ENCODE measurements at places on chromosomes 12 and 14.
A peak's percentile ranks its signal among the peaks of the same experiment; 100 is the strongest.

- DNase-seq, result peak; percentile 38
Observed at GRCh38 chr12:62438098-62438692, 28.4 kb upstream of the MON2 start.

DNA sequence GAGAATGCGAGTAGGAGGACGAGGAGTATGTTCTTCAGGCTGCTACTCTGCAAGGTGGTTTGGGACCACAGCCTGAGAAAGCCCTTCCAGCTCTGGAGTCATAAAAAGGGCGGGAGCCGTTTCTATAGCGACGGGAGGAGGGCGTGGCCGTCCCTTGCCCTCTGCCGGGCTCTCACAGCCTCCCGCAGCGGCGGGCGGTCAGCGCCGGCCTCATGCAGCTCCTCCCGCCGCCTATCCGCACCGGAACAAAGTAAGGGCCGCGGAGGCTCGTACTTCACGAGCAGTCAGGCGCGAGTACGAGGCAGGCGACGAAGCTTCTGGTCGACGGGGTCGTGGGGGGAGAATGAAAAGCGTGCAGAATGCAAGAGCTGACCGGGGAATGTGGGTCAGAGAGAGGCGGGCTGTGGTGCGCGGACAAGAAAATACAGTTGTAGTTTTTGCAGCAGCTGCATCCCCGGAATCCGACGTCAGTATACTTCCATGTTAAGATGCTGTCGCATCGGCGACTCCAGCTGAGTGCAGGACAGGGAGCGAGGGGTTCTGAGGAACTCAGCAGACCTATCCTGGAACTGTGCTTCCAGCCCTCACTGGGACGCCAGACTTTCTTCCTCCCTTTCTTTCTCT is at the start of gene DYRK4:
Gene DYRK4 (plus strand): TSS at position 175 of the 624 bp plus-strand sequence. CDS start 38 bp downstream, at position 213.
- DNase-seq, result peak; percentile 70

DNA sequence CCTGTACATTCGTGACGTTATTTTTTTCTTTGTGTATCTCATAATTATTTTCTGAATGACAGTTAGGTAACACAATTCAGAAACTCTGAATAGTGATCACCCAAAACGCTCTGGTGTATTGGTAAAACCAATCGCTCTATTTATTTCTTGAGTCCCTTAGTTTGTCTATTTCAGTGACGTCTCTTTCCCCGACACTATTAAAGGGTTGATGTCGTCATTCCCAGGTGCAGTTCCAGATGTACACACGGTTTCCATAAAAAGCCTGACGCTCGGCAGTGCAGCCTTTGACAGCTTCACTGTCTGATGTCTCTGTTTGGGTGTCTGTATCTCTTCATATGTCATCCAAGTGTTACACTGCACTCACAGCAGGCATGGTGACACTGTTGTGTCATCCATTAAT is 701.4 kb downstream of the TMEM121 start:
- DNase-seq, result no peak

GRCh38 chr12:70157099-70157498 is 86.1 kb upstream of the CNOT2 start:
- DNase-seq, result no peak

GRCh38 chr12:20211981-20212421 is 156.3 kb upstream of the PDE3A start:
- peak; percentile 42 for DNase-seq

DNA sequence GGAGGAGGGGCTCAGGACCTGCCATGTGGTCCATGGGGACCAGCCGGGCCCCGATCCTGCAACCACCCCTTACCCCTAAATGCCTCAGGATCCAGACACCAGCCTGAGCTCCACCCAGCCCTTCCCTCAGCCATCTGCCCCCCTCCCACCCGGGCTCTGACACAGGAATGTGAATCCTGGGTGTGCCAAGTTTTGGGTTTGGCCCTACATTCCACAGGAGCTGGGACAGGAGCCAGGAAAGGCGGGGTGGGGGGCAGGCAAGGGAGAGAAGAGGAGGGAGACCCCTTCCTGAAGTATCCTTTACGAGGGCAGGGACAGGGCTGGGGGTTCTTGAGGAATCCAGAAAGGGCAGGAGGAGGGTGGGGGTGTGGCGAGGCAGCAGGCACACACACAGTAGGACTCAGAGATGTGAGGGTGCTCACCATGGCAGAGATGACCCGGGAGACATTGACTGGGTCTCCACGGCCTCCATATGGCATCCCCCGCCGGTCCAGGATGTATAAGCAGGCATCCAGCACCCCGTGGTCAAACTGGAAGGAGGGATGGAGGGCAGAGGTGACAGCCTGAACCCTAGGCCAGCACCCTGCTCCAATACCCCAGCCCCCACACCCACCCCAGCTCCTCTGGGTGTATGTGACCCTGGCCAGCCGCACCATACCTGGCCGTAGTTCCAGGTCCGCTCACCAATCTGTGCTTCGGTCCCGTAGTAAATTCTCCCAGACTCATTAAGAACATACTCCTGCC is 3.5 kb downstream of the TGM1 start:
- DNase-seq, result no peak

DNA sequence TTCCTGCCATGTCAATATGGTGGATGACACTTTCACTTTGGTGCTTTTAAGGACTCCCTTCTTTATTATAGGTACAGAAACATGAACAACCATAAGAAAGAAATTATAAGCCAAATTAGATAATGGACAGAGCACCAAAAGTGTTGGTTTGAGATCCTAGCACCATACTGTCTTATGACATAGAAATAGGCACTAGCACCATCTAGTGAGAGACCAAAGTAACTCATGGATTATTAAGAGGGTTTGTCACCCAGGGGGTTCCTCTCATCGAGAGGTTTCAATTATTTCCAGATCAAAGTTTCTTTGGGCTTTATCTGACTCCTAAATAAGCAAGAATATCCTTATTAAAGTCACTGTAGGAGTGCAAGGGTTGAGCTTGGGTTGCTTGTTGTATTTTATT is 153.0 kb upstream of the DIO2 start:
- DNase-seq, result no peak

- no peak for DNase-seq
Observed at GRCh38 chr12:59357811-59358210, 238.0 kb upstream of the SLC16A7 start.

GRCh38 chr12:56124133-56124532 is 3.9 kb upstream of the ESYT1 start:
- DNase-seq, result no peak

GRCh38 chr14:21575661-21576060 is 4.2 kb downstream of the OR10G3 start:
- peak; percentile 4 for DNase-seq

GRCh38 chr12:2960390-2960956 is 1.3 kb downstream of the TEAD4 start:
- DNase-seq, result peak; percentile 62

- no peak for DNase-seq
Observed at GRCh38 chr12:97168804-97169203, 261.7 kb downstream of the NEDD1 start.

GRCh38 chr14:44369401-44370123 is 137.5 kb downstream of the FSCB start:
- DNase-seq, result no peak

- peak; percentile 88 for DNase-seq
Observed at GRCh38 chr14:91947475-91948184, at the start of gene FBLN5. FBLN5 (minus strand) TSS chr14:91947694; CDS start chr14:91947229, 465 bp downstream.

- DNase-seq, result no peak
Observed at GRCh38 chr12:12469386-12469785, 93.3 kb downstream of the DUSP16 start.

DNA sequence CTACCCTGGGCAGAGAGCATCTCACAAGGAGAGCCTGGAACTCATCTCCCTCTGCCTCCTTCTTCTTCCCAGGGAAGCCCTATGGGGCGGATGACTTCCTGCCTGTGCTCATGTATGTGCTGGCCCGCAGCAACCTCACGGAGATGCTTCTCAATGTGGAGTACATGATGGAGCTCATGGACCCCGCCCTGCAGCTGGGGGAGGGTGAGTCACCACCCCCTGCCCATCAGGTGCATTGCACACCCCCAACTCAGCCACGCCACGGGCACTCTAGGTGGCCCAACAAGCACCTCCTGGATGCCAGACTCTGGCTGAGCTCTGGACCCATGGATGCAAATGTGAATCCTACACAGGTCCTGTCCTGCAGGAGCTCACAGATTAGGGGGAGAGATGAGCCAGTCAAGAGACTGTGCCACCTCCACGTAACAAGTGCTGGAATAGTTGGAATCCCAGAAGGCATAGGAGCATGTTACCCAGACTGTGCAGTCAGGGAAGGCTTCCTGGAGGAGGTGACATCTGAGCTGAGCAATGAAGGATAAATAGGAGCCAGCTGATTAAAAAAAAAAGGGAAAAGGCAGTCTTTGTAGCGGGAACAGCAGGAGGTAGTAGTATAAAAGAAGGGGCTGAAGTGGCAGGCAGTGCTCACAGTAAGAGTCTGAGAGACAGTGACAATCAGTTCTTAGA is 71.9 kb downstream of the LGMN start:
- no peak for DNase-seq

DNA sequence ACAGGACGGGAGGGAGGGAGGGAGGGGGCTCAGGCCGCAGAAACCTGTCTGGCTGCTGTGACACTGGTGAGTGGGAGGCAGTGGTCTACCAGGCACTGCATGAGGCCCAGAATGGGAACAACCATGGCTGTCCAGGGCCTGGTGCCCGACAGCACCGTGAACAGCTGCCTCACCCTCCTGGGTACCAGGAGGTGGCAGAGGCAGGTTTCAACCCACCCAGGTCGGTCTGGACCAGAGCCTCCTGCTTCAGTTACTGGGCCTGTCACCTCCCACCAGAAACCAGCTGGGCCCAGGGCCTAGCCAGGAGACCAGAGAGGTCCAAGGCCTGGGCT is 80.2 kb downstream of the ITPK1 start:
- no peak for DNase-seq

DNA sequence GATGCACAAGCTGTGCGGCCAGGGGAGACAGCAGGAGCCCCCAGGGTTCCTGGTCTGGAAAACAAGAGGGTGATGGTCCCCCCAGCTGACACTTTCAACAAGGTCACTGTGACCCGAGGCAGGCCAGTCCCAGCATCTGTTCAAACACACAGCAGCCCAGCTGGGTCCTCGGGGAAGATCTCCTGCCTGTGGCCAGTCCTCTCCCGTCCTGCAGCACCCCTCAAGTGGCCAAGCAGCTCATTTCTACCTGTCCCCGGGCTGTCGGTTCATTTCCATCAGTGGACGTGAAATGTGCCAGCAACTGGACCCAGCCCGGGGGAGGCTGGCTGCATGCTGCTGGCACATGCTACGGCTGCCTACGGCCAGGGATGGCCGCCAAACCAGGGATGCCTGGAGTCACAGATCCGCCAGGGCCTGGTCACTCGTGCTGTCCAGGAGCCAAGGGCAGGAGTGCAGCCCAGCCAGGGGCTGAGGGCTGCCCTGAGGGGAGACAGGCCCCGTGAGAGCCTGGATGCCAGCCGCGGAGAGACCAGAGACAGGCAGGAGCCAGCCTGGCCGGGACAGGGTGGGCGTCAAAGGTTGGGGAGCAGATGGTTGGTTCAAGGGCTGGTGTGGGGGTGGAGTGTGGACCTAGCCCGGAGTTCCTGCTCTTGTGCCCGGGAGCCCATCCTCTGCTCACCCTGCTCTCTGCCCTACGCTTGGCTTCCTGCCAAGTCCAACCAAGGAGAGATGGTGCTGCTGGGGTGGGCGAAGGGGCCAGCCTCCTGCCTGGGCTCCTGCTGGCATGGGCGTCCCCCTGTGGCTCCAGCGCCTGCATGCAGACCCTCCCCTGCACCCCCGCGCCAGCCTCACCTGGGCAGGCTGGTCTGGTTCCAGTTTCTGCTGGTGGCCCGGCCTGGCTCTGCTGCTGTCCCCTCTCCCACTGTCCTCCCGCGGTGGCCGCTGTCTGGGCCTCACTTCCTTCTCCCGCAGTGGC is 143.8 kb downstream of the ADGRD1 start:
- no peak for DNase-seq

DNA sequence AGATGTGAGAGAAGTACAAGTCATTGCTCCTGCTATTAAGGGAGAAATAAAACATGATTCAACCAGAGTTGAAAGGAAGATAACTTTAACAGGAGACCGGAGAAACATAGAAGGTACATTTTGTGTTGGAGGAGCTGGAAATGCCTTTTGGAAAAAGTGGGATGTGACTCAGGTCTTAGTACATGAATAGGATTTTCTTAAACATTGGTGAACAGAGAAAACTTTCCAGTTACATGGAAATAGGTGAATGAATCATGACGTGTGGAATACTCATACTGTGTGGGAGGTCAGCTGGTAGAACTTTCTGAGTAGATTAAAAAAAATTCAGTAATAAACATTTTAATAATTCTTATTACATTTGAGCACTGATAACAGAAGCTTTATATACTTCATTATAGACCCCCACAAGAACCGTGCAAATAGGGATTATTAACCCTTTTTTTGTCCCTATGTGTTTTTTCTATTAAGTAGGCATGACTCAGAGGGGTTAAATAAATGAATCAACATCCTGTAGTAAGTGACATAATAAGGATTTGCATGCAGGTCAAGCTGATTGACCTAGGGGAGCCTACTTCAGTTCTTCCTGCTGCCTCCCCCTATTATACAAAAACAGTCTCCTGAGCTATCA is 710.5 kb downstream of the NOVA1 start:
- DNase-seq, result no peak

DNA sequence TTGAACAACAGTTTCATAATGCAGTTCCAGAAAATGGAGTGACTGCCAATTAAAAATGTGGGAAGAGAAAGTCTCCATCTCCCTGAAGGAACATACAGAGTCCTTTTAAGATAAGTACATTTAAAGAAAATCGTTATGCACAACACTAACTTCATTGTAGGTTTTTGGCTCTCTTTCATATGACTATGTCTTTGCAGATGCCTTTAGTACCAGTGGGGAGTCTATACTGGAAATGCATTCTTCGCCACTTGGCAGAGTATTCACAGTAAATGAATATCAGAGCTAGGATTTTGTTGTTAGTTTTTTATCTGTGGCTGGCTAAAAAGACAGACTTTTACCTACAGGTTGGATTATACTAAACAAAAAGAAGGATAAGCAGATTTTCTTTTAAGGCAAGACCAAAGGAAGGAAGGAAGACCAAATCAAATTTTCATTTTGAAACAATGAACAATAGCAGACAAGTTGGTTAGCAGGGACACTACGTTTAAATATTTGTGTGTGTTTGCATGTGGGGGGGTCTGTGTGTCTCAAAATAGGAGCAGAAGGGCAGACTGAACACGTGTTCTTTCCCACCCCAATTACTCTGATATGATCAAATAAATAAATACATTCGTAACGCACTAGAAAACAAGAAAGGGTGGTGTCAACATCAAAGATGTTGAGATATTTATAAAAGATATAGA is 124.5 kb downstream of the BTG1 start:
- DNase-seq, result no peak

DNA sequence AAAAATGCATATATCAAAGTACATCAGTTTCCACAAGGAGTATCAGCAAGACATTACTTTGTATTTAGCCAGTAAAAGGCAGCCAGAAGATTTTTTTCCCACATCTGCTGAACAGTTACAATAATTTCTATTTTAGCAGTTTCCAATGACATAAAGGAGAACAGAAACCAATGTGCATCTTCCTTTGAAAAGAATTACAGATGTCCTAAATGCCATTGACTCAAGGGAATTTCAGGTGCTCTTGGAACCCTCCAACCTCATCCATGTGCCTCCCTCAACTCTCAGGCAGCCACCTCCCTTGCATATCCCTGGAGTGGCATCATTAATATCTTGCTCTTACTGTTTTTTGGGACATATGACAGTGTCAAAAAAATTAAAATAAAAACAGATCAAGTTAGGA is 62.2 kb upstream of the ST8SIA1 start:
- no peak for DNase-seq

Measured in foreskin fibroblast (primary cell).